ENCODE measurements at places on chromosomes 6 and 20.

GRCh38 chr6:83781506-83781905 is 71.7 kb upstream of the RIPPLY2 start:
- no peak for DNase-seq

GRCh38 chr6:5680095-5680494 is 326.6 kb downstream of the NRN1 start:
- DNase-seq: no peak

GRCh38 chr6:871503-871902 is 178.6 kb upstream of the EXOC2 start:
- DNase-seq: no peak

DNA sequence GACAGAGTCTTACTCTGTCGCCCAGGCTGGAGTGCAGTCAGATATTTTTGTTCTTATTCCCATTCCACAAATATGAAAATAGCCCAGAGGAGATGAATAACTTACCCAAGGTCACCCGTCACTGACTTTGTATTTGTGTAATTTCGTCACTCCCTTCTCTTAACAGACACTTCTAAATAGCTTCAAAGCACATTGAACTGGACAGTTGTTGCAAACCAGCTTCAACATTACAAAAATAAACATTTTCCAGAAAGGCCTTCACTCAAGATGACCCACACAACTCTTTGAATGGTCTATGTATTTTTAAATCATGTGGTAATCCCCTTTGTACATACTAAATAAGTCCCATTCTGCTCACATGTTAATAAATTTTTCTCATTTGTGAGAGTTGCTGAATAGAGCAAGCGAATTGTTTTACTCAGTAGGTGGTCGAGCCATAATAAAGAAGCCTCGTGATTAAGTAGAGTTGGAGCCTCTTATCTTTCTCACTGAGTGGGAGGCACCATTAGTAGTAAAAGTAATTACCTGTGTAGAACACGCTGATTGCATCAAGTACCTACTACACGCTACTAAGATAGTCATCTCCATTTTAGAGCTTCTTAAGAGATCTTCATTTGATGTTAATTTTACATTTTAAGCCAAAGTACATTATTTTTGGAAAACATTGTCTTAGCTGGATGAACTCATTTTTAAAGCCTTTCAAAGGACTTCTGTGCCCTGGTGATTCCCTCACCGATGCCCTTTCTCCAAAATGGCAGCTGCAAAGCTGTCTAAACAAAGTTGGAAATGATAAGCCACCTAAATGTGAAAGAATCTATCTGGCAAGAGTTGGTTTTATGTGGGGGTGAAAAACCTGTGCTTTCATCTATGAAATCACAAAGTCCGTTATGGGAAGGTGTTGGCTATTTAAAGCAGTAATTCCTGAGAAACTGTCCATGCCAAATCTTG is 110.0 kb downstream of the TSHZ2 start:
- DNase-seq: no peak

DNA sequence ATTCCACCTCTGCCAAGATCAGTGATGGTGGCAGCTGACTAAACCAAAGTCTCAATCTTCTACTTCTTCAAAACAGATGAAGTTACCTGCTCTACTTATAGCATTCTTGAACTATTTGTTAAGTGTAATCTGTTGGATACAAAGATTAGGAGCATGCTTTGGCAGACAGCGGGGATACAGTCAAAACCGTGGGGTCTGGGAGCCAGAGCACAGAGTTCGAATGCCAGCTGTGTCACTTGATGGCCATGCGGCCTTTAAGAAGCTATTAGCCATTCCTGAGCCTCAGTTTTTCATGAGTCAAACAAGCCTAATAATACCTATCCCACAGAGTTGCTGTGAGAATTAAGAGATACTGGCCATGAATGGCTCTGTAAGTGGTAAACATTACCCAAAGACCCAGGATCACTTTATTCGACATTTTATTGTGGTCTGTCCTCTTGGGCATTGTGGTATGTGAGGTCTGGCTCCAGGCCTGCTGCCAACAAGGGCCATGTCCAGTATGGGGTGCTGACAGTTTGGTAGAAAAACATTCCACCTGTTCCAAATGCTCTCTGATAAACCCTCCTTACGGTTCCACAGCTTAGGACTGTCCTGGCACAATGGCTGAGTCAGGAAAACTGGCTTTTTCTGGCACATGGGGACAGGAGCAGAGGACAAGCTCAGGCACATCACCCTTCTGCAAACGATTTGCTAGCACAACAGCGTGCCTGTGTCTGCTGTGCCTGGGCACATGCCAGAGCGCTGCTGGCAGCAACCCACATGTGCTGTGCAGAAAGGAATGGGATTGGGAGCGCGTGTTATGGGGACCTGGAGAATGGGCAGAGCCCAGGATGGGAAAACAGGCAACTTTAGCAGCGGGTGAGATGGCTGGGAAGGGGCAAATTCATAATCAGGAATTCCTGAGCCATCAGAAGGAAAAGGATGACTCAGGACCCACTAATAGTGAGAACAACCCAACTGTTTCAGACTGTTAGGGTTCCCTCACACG is 15.7 kb upstream of the FAM83C start:
- DNase-seq: peak; percentile 77

GRCh38 chr20:38162149-38162548 is 2.9 kb downstream of the TGM2 start:
- no peak for DNase-seq

GRCh38 chr6:128024969-128025368 is 124.1 kb upstream of the THEMIS start:
- no peak for DNase-seq

DNA sequence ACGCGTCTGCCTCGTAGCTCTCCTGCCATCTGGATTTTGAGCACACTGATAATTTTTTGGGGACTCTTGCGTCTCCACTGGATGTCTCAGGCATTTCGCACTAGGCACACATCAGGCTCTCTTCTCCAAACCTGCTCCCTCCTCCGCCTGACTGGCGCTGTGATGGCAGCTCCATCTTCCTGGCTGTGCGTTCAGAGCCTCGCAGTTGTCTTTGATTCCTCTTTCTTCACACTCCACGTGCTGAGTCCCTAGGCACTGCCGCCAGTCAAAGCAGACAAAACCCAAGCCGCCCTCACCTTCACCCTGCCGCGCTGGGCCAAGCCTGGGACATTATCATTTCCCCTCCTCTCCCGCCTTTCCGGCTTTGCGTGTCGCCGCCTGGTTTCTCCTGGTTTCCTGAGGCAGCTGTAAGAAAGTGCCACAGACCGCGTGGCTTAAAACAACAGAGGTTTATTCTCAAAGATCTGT is 778 bp downstream of the PSMG4 start:
- peak; percentile 60 for DNase-seq

DNA sequence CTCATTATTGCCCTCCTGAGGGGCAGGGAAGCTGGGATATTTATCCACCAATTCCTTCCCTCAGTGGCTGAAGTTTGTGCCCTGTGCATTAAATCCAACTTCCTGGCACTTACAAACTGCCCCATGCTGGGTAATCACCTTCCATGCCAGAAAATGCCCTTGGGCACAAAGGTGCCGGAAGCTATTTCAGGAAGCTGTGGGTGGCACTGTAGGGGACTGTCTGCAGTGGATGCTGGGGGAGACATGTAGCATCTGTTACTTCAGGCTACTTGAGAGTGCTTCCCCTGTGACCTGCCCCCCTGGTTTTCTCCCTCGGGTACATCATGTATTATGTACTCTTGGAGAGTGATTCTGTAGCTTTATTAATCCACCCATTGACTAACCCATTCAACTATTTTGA is 24.7 kb upstream of the RALGAPA2 start:
- DNase-seq: no peak

- DNase-seq: no peak
Observed at GRCh38 chr20:5627463-5628050, 122.6 kb upstream of the SHLD1 start.

DNA sequence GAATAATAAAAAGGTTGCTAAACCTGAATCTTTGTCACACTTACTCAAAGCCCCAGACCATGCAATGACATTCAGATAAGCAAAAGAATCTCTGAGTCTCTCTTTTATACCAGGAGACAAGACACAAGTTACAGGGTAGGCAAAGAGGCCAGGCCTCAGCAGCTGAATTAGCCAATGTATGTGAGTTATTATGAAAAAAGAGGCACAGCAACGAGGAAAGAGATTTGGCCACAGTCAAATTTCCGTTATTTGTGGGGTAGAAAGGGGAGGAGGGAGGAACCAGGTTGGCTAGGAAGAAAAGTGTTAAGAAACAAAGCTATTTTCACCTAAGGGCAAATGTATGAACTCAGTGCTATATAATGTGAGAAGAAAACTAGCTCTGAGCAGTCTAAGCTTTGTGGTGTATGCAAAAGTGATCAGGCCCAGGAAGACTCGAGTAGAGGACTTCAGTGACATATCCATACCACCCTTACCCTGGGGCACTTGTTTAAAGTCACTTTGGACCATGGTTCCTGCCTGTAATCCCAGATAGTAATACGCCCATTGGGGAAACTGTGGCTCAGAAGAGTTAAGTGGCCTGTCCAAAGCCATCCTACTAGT is 19.1 kb downstream of the IPCEF1 start:
- no peak for DNase-seq

GRCh38 chr6:108120311-108120710 is 45.5 kb upstream of the NR2E1 start:
- no peak for DNase-seq

DNA sequence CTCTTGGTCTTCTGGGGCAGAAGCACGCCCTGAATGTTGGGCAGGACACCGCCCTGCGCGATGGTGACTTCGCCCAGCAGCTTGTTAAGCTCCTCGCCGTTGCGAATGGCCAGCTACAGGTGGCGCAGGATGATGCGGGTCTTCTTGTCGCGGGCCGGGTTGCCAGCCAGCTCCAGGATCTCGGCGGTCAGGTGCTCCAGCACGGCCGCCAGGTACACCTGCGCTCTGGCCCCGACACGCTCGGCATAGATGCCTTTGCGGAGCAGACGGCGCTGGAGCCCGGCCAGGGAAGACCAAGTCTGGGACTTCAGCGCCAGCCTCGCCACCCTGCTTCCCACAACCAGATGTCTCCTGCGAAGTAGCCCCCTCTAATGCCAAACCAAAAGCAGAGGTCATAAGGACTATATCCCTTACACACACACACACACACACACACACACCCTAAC is 8.0 kb upstream of the SLC17A3 start:
- DNase-seq: no peak

- DNase-seq: no peak
Observed at GRCh38 chr20:23123886-23124285, 37.8 kb upstream of the CD93 start.

DNA sequence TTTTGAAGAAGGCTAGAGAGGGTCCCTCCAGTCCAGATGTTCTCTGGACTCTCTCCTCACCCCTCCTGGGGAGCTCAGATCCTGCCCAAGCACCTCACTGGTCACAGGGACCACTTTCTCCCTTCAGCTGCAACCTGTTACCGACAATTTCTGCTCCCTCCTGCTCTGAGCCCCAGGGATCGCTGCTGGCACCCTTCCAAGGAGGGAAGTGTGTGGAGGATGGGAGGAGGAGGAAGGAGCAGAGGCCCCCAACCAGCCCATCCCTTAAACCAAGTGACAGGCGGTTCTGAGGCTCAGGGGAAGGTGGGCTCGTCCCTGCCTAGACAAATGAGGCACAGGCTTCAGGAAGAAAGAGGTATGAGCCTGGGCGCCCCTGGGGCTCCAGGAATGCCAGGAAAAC is 13.9 kb downstream of the PMEPA1 start:
- no peak for DNase-seq

- no peak for DNase-seq
Observed at GRCh38 chr6:139627091-139627490, 252.6 kb upstream of the CITED2 start.

DNA sequence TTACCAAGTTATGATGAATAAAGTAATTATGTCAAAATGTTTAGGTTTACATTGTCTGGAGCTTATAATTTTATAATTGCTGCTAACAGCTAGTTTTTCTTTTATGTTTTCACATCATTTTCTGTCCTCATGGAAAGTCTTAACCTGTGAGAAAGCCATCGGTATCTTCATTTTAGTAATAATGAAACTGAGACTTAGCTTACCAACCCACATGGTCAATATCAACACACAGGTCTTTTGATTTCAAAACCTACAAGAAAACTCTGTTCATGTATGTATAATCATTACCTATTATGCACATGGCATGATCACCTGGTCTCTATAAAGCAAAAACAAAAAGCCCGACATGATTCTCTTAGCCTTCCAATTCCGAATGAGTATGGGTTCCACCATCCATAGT is 61.9 kb downstream of the KCNQ5 start:
- DNase-seq: no peak

- DNase-seq: peak; percentile 5
Observed at GRCh38 chr6:91476000-91476399, 889.1 kb upstream of the MAP3K7 start.
